Retinal pigment epithelial cell (primary cell): ENCODE measurements at places on chromosomes 6 and 20.
A peak's percentile ranks its signal among the peaks of the same experiment; 100 is the strongest.

GRCh38 chr20:9043364-9043763 lies 25.5 kb upstream of the PLCB4 start:
- DNase-seq: no peak

DNA sequence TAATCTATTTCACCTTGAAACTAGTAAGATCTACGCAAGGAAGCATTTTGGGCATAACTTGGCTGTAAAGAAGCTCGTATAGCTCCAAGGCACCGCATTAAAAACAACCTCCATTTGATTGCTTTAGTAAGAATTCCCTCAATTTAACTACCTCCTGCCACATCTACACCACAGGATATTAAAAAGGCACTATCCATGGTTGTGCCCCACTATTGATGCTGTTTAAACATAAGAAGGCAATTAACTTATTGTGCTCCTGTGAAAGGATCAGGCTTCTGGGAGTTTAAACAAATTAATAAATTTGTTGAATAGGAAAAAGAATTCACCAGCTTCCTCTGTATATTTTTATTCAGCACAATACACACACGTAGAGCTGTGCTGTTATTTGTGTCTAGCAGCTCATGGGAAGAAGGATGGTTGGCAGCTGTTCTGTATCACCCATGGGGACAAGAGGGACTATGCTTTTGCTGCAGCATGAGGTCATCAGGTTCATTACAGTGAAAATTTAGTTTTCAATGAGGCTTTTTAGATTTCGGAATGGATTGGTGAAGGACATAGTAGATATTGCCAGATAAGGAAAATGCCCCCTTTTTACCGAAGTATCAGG lies 513.3 kb downstream of the HAO1 start:
- DNase-seq: no peak

GRCh38 chr20:35319192-35319870 lies 27.1 kb upstream of the FAM83C start:
- no peak for DNase-seq

GRCh38 chr20:15976047-15976736 lies 597.1 kb downstream of the KIF16B start:
- no peak for DNase-seq

- DNase-seq: no peak
Observed at GRCh38 chr6:115582386-115582785, 478.3 kb downstream of the FRK start.

DNA sequence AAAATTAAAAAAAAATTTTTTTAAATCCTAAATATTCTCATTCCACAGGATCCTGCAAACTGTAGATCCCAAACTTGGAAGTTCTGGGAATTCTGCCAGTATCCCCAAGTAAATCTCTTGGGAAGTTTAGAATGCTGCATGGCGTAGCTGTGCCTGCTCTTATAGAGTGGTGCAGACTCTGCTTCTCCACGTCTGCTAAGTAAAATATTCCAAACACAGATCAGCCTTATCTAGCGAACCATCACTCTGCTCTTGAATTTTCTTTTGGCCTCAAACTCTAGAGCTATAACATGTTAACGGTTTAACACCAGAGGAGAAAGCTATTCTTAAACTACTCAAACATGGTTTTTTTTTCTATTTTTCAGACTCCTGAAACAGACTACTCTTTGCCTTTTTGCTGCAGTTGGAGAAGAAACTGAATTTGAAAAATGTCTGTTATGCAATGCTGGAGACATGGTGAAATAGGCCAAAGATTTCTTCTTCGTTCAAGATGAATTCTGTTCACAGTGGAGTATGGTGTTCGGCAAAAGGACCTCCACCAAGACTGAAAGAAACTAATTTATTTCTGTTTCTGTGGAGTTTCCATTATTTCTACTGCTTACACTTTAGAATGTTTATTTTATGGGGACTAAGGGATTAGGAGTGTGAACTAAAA lies 138.5 kb upstream of the AKAP12 start:
- DNase-seq: no peak

DNA sequence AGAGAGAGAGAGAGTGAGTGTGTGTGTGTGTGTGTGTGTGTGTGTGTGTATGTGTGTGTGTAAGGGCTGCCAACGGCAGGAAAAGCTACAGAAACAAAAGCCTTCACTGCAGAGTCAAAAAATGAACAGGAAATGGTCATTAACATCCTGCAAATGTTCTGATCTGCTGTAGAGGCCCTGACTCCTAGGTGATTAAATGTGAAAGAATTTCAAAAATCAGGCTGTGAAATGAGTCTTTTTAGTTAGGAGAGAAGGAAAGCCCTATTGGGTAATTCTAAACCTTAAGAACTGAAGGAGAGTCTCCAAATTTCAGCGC lies 166.5 kb upstream of the MYLIP start:
- peak; percentile 82 for DNase-seq

DNA sequence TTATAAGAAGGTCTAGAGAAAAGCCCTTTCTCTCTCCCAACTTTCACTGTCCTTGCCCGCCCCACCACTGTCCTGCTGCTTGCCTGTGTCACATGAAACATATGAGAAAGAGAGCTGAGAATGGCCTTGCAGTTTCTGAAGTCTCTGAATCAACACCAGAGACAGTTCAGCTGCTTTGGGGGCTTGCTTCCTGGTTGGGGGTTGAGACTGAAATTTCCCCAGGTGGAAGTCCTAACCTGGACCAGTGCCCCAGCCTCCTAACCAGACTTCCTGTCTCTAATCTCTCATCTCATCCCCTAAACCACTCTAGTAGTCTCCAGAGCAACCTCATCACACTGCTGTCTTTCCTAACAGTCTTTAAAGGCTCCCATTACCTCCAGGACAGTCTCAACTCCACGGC lies 10.7 kb downstream of the TRAM2 start:
- no peak for DNase-seq

DNA sequence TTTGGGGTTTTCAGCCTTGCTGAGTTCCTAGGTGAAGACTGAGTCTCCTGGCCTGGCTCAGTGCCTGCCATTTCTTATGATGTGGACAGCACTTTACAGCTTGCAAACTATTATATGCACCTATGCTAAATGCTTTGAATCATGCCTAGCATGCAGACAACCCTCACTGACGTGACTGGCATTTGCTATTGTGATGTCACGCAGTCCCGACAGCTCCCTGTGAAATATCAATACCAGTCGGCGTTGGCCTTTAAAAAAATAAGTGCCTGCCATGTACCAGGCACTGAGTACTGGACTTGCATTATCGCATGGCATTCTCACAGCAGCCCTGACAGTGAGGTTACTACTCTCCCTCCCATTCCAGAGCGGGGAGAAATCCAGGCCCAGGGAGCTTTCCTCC lies 35.5 kb downstream of the UQCC2 start:
- DNase-seq: no peak
